ENCODE measurements at places on chromosomes 2 and 18.

GRCh38 chr2:10534514-10535250 is 86.6 kb upstream of the ODC1 start:
- DNase-seq, result no peak

- no peak for DNase-seq
Observed at GRCh38 chr2:182952741-182953450, 85.4 kb downstream of the NCKAP1 start.

DNA sequence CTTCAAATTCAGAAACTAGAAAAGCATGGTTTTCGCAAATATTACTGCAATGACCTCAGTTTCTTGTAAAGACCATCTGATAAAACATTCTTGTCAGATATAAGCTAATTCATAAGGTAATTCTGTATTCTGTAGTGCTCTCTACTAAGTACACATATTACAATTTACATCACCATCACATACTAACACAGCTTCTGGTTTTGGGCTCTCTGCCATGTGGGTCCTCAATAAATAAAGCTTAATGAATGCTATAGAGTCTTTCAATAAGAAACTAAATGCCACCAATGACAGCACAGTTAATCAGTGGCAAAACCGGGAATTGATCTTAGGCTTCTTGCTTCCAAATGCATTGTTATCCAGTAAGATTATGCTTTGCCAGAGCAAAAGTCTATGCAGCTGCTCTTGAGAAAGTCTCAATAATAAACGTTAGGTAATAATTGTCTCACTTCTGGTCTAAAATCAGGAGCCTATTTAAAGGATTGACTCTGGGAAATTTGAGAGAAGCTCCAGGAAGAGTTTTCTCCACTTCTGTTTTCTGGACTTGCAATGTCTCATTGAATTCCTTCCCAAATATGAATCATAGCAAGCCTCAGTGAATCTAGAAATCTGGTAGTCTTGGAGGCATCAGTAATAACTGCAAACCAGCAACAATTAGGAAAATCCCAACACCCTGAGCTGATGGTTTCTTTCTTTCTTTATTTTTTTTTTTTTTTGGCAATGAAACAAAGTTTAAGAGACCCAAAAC is 67.9 kb upstream of the RAPGEF4 start:
- no peak for DNase-seq

DNA sequence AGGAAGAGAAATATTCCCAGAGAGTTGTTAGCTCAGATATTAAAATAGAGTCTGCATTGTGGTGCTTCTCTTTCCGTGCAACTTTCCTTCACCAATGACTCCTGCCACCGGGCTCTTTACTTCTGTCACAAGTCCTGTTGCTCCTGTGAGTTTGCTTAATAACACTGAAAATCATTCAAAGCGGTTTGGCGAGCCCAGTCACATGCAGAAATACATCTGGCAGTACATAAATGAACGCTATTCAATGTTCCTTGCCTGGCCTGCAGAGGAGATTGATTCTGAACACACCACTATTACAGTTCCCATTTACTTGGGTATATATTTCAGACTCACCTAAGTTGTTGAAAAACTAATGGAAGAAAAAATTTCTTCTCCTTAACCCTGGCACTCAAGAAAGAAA is 276.6 kb downstream of the ZNF521 start:
- no peak for DNase-seq

- no peak for DNase-seq
Observed at GRCh38 chr2:3034856-3035255, 342.8 kb downstream of the EIPR1 start.

- DNase-seq, result no peak
Observed at GRCh38 chr2:3192920-3193319, 184.7 kb downstream of the EIPR1 start.

DNA sequence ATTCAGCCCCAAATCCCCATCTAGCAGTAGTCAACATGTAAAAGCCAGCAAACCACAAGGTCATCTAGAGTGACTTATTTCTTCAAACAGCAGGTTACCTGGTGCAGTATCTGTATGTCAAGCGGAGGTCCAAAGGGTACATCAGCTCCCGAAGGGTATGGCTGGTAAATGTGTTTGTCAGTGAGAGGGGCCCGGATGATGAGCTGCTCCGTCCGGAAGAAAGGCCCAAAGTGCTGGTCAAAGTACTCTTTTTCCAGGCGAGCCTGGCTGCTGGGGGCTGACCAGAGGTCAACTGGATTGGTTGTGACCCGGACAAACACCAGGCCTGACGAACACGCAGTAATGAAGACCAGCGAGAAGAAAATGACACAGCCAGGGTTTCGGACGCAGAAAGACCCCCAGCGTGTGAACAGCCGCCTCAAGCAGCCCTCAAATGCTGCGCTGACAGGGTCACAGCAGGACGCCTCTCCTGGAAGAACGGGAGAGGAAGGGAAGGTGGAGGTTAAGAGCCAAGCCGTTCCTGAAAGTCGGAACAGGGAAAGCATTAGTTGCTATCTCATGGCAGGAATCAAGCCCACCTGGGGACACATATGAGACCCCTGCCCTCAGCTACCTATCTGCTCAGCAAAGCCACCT is 30.0 kb downstream of the NPC1 start:
- DNase-seq, result no peak

GRCh38 chr2:238817382-238817781 is 30.5 kb upstream of the TWIST2 start:
- no peak for DNase-seq

DNA sequence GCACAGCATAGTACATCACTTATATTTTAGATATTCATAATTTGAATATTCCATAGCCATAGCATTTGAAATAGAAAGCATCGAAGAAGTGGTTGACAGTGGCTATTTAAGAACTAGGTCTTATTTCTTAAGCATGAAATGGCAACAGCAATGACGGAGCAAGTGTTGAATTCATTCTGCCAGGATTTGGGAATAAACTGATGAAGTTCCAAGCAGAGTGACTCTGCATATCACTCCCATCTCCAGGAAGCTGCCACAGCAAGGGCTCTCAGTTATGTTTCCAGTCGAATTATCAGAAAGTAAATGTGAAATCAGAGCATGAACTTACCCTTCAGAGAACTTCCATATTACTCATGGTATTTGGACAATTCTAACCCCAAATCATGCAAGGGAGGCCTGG is 208.1 kb downstream of the IKZF2 start:
- DNase-seq, result no peak

GRCh38 chr2:74047152-74047551 is 62.4 kb downstream of the TET3 start:
- DNase-seq, result no peak

DNA sequence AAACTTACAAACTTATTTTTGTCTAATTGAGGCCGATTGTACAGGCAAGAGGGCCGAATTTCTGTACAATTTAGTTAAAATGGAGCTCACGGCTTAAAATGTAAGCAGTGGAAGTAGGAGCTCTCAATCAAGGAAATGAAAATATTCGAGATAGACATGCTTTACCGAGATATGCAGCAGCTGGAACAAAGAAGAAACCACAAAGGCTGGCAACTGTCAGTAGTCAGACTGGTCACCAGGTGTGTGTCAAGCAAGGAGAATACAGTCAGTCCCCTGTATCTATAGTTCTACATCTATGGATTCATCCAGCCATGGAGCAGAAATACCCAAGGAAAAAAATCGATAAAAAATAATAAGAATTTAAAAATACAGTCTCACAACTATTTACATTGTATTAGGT is 122.6 kb downstream of the WDSUB1 start:
- no peak for DNase-seq

GRCh38 chr2:74690571-74690970 is 36.5 kb downstream of the SEMA4F start:
- DNase-seq, result no peak

GRCh38 chr2:230319211-230319862 is 7.7 kb upstream of the SP140L start:
- no peak for DNase-seq

GRCh38 chr2:492178-492577 is 185.0 kb downstream of the TMEM18 start:
- DNase-seq, result no peak

DNA sequence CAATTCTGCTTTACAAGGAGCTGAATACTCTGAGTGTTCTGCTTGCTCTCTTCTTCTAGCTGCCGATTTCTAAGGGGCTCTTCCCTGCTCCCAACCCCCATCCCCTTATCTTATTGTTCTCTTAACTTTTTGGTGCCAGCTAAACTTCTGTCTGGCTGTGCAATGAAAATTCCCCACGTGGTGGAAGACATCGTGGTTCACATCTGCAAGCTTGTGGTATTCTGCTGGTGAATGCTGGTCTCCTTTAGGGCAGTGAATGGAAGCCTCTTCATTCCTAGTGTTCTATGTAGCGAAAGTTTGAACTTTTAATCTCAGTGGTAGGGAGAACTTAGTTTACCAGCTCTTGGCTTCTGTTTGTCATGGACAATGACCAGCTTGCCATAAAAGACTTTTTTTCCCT is 406.0 kb upstream of the ZEB2 start:
- no peak for DNase-seq

DNA sequence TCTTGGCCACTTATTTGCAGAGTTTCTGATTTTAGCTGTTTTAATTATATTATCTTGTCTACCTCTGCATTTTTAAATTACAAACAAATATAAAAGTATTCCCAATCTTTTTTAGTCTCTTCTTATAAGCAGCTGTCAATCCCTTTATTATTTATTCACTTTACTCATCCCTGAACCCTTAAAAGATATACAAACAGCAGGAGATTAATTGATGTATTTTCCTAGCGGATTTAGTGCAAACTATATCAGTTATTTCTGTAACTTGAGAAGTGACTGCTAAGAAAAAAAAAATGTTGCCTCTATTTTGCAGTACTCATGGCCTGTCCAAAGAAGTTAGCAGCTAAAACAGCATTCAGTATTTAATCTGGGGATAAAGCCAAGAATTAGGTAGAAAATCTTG is 42.1 kb upstream of the GCFC2 start:
- no peak for DNase-seq

DNA sequence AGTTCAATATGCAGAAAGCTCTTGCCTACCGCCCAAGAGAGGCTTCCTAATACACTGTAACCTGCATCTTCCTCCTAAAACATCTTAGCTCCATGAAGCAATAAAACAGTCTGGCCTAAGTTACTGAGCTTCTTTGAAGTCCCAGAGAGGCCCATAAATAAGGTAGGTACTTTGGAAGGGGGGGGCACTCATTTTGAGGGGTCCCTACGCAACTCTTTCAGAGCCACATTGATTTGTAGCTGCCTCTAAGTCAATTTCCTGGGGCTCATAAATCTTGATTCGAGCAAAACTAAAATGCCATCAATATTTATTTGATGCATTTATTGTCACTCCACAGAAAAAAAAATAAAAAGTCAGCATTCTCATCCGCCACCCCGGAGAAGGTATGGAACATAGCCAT is 60.4 kb upstream of the SIX2 start:
- no peak for DNase-seq

DNA sequence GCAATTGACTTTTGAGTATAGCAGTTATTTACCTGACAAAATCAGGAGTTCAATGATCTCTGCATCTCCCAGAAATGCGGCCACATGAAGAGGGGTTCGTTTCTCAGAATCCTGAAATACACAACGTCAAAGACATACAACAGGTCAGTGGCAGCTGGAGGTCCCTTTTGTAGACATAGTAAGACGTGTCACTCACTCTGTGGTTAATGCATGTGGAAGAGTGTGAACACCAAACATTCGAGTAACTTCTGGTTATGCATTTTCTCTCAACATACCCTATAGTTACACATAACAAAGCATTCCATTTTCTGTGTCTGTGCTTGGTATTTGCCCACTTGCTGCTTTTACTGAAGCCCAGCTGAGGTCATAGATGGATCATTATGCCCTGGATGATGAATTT is 163.6 kb downstream of the ANKRD44 start:
- no peak for DNase-seq

- DNase-seq, result no peak
Observed at GRCh38 chr18:77648411-77648810, 398.8 kb downstream of the GALR1 start.

GRCh38 chr2:113209646-113210171 is 35.9 kb downstream of the PSD4 start:
- no peak for DNase-seq

GRCh38 chr2:13005761-13006335 is 289.1 kb downstream of the TRIB2 start:
- no peak for DNase-seq

DNA sequence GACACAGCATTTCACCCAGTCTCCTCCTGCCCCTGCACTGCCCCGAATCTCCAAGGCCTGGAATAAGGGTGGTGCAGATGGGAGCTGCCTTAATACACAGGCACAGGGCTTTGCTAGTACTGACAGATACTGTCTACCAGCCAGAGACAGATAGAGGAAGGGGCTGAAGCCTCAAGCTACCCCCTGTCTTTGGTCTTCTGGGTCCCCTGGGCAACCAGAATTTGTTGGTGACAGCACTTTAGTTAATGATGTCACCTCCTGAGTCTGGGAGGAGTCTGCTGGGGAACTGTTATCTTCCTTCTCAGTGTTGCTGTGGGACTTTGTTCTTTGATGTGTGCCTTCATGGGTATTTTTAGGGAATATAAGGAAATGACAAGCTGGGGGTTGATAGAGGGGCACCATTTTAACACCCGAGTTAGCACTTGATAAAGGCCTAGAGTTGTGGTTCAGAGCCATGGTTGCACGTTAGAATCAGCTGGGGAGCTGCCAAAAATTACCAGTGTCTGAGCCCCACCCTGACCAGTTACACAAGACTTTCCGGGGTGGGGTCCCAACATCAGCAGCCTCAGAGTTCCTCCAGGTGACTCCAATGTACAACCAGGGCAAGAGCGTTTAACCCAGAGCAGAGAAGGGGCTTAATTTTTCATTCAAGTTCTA is 136.8 kb downstream of the SMAD7 start:
- no peak for DNase-seq

- DNase-seq, result no peak
Observed at GRCh38 chr2:212145121-212145520, 393.5 kb downstream of the ERBB4 start.

- no peak for DNase-seq
Observed at GRCh38 chr18:22550861-22551260, 133.1 kb upstream of the CTAGE1 start.

- no peak for DNase-seq
Observed at GRCh38 chr2:30978854-30979253, 159.4 kb downstream of the GALNT14 start.

- no peak for DNase-seq
Observed at GRCh38 chr18:78074400-78075020, 824.9 kb downstream of the GALR1 start.

GRCh38 chr2:77457665-77458064 is 64.5 kb downstream of the LRRTM4 start:
- DNase-seq, result no peak

- no peak for DNase-seq
Observed at GRCh38 chr2:156021146-156022040, 311.1 kb downstream of the NR4A2 start.

- no peak for DNase-seq
Observed at GRCh38 chr18:23849141-23849540, 159.9 kb downstream of the LAMA3 start.

- DNase-seq, result no peak
Observed at GRCh38 chr2:31286961-31287550, 53.1 kb downstream of the EHD3 start.

Data from left lung (tissue), 14 donors.